Stimulated activated effector memory CD8-positive, alpha-beta T cell treated with anti-CD3 and anti-CD28 coated beads, Interleukin-12 subunit alpha, Interleukin-12 subunit beta, amount 100 ng/mL, for 72 hours (primary cell): ENCODE measurements at places on chromosomes 1 and 21.

- no peak for DNase-seq
These were observed 3.1 kb downstream of the UBR4 start for GRCh38 chr1:19206947-19207346.

- DNase-seq, result no peak
These were observed 87.9 kb downstream of the SYT14 start for GRCh38 chr1:210025870-210026269.

GRCh38 chr1:234659538-234659937 lies 49.6 kb upstream of the IRF2BP2 start:
- DNase-seq, result no peak

DNA sequence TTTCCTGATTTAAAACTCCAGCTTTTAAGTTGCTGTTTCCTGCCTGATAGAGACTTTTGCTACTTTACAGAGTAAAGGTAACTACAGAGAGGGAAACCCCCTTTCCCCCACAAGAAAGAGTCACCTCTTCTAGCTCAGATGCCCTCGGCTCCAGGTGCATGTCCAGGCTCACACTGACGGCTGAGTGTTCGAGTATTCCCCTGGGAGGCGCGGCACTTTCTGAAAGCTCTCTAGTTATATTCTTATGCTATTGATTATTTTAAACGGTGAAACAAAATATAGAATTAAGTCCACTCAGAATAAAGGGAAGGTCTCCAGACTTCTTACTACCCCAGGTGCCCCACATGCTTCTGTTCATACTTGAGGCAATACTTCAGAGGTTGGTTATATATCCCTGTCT lies 160.3 kb upstream of the FMN2 start:
- DNase-seq, result no peak

GRCh38 chr1:100188617-100189016 lies 10.6 kb upstream of the LRRC39 start:
- DNase-seq, result no peak
